ENCODE measurements at places on chromosomes 12 and 14.

DNA sequence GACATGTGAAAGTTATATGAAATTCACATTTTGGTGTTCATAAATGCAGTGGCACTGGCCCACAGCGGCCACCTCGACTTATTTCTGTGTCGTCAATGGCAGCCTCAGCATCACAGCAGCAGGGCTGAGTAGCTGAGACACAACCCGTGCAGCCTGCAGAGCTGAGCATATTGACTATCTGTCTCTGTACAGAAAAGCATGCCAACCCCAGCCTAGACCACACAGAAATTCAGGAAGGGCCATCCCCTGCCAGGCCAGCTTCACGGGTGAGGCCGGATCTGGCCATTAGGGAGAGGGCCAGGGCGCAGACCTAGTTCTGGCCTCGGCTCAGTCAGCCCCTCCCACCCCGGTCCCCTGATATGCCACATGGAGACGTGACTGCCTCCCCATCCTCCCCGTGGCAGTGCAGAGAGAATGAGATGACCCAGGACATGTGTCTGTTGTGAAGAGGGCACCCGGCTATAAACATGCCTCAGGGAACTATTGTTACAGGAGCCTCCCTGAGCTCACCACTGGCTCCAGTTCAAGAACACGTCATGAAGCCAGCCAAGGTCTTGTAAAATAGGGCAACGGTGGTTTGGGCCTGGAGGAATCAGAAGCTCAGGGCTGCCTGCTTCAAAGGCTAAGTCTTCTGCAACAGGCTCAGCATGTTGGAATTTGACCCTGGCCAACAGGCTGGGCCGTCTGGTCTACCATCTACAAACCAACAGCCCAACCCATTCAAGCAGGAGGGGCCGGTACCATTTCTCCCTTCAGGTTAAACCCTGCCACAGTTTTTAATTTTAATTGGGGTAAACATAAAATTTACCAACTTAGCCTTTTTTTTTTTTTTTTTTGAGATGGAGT is 25.5 kb downstream of the SCARB1 start:
- DNase-seq = peak; percentile 88

- DNase-seq = no peak
Measured at GRCh38 chr12:4272424-4273272, 914 bp upstream of the CCND2 start.

DNA sequence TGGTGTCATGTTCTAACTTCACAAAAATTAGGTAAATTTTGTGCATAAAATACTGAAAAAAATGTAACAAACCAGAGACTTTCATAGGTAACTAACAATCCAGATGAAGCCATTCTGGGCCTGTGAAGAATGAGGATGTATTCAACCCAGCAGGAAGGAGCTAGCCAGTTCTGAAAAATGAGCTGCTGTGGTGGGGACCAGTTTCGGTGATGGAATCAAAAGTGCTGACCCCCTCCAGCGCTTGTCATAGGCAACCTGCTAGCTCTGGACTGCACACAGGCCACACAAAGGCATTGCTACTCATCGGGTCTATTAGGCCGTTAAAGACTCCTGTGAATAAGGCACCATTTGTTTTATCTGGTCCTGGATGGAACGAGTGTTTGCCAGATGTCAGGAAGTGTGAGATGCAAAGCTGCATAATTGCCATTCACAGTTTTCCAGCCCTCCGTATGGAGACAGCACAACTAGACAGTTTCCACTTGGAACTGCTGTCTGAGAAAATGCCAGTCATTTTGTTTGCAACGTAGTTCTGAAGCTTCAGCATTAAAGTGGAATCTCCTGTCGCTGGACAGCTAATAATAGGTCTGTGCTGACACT is 3.3 kb upstream of the RIMBP2 start:
- DNase-seq = no peak

DNA sequence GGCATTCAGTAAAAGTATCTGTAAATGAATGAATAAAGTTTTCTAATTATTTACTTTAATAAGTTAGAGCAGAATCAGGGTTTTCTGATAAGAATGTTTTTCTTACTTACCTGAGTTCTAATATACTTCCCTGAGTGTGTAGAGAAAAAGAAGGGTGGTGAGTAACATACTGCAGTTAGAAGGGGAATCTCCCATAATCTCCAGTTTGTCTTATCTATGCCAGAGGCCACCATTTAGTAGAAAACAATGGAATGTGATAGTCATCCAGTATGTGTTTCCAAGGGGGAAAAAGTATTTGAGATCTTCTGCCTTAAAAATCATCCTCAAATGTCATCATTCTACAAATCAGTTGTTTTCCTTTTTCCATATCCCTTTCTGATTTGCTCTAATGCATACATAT is 56.5 kb upstream of the PAWR start:
- no peak for DNase-seq

DNA sequence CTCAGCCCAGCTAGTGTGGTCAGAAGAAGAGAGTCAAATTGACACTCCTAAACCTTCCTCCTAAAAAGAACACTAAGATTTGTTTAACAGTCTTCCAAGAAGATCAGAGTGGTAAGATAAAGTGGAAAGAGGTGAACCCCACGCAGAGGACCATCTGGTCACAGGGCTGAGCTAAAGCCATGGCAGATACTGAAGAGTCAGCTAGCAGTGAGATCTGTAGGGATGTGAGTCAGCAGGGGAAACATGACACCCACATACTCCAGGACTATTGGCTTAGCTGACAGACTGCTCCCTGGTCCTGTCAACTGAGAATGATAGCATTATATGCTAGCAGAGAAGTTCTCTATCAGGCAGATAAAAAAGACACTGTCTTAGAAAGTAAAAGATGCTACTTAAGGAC is 269.4 kb upstream of the ALG10 start:
- DNase-seq = no peak

DNA sequence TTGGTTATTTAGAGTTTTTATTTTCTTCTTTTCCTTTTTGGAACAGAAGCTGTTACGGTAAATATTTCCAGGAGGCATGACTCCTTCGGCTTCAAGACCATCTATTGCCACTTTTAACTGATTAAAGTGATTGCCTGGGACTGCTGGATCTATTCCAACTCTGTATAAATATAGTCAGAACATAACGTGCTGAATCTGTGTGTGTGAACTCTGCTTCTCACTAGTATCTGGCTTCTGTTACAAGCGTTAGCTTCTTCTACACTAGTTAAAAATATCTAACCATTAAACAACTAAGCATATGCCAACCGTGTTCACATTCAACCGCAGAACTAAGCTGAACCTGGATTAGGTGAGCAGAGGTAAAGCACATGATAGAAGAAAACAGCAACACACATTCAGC is 49.0 kb downstream of the TMTC1 start:
- DNase-seq = no peak

- DNase-seq = no peak
Measured at GRCh38 chr12:5416571-5416970, 15.3 kb upstream of the NTF3 start.

DNA sequence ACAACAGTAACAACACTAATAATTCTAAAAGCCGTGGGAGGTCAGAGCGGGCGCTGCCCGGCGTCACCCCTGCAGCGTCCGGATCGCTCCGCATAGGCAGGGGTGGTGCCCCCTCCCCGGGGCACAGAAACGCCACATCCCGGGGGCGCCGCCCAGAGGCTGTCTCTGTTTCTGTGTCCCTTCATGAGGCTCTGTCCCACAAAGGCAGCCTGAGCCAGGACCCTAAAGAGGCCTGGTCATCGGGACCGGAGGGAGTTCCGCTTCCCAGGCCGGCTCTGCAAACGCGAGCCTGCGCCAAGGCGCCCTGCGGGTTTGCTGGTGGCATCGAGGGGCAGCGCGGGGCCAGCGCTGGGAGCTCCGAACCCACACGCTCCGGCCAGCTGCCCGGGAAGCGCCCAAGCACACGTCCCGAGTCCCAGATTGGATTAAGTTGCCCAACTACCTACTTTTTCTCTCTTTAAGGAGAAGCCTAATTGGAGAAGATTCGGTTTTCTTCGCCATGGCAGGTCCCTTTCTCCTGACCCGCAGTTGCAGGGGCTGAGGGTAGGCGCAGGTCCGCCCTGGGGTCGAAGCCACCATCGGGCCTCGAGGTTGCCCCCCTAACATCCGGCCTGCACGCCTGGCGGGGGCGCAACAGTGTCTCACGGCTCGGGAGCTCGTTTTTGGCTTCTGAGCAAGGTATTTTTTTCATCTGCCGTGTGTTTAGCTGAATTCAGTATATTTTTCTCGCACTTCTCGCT is 421.7 kb downstream of the VRK1 start:
- no peak for DNase-seq

DNA sequence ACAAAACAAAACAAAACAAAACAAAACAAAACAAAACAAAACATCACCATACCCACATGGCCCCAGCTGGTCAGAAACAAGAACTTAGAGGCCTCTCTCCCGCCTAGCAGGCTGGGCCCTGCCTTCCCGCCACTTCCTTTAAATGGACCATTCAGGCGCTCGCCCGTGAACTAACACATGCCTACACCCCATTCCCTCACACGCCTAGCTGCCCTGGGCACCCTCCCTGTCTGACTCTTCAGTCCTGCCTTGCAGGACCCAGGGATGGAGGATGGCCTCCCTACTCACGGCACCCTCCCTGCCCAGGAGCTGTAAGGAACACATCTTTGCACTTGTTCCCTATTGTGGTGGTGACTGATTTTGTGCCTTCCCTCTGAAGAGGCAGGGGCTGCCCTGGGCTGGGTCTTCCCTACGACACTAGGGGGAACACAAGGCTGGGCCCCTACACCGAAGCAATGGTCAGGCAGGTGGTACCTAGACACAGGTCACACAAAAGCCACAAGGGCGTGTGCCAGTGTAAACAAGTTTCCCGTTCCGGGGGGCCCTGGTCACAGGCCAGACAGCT is 21.5 kb downstream of the P2RX2 start:
- DNase-seq = no peak

DNA sequence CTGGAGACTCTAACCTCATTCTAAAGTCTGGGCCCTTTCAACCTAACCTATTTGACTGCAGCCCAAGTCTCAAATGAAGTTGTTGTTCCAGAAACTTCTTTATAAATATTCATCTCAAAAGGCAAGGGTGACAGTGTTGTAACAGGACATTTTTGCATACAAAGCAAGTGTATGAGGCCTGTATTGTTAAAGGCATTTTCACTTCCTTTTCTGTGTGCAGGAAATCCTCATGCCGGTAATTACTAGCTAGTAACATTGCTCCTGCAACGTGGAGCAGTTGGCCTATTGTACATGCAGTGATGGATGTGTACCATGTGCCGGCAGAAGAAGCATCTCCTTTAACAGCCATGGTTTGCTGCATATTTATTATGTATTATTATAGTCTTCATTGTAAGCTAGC is 156.5 kb upstream of the RMST start:
- no peak for DNase-seq

DNA sequence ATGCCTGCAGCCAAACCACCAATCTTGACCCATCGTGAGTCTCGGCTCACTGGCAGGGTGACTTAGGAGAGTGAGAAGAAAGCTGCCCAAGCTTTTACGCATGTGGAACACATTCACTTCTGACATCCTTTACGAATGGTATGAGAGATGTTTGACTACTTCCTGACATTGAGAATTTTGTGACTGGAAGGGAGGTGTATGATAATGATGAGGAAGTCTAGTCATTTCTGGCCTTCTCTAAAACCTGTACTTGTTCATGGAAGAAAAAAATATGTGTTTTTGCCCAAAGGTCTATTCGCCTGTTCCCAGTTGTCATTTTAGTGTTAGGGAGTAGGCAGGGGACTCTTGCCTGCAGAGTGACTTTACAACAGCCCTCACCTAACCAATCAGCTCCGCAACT is 227.2 kb upstream of the ATP2B1 start:
- DNase-seq = no peak

- DNase-seq = no peak
Measured at GRCh38 chr14:85391892-85392291, 138.1 kb upstream of the FLRT2 start.

- DNase-seq = no peak
Measured at GRCh38 chr14:96136371-96137005, 68.2 kb upstream of the BDKRB2 start.

DNA sequence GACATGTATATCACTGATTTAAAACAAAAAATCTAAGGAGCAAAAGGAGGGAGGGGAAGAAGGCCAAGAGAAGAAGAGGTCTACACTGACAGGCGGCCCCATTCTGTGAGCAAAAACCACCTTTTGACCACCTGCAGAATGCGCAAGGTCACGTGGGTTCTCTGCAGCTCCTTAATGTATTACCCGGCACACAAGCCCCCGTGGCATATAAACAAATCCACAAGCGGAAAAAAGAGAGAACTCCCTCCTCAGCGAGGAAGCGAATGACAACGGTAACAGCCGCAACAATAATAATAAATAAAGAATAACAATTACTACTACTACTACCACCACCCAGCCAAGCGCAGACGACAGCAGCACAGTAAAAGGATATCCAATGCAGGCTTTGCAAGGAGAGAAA is 1.3 kb downstream of the KSR2 start:
- DNase-seq = no peak

DNA sequence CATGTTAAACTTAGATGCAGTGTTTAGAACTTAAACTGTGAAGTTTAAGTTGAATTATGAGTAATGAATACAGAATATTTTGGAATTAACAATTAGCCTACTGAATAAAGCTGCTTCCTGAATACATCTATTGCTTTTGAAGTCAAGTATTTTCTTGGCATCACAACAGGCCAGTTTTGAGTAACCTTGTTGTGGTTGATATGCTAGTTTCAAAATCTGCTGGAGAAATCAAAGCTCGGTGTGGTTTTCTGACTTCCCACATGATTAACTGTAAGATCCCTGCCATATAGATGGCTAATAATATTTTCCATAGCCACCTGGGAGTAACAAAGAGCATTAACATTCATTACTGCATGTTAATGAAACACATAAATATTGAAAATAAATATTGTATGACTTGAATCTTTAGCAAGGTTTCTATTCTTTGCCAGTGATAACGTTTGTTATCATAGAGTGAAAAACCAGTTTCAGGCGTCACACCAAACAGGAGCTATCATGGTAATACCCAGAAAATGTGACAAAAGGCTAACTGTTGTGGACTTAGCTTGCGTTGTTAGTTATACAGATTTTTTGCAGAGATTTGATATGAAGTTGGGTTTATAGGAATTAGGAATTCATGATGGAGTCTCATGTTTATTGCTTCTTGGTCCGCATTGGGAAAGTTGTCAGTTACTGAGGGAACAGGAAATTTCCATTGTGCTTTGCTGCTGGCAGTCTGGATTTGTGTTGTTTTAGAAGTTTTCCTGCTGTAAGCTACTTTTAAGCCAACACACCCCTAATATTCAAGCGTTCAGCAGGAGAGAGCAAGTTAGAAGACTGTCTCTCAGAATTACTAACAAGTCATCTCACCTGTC is 32.1 kb downstream of the PPFIBP1 start:
- no peak for DNase-seq

- DNase-seq = no peak
Measured at GRCh38 chr12:4563336-4563735, 1.3 kb downstream of the DYRK4 start.

- no peak for DNase-seq
Measured at GRCh38 chr12:47983541-47984115, 20.2 kb downstream of the TMEM106C start.

DNA sequence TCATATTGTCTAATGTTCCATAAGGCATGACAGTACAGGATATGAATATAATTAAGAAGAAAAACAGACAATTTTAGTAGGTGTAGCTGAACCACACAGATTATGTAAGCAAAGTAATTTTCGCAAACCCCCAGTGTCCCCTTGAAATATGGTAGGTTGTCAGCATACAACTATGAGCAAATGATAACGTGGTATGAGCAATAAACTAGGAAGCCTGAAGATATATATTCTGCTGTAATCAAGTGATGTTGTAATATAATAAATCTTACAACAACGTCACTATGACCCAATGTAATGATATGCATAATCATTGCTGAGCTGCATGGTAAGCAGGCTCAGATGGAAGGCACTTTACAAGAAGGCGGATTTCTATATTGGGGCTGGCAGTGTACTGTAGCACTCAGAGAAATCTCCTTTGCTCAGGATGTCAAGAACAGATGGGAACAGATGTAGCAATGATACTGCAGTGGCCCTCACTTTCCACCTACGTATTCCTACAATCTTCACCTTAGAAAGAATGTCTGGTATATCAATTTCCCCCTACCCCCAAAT is 47.8 kb upstream of the MYF6 start:
- no peak for DNase-seq

Data from brain pericyte (primary cell).